ENCODE measurements at places on chromosomes 12 and 14.

DNA sequence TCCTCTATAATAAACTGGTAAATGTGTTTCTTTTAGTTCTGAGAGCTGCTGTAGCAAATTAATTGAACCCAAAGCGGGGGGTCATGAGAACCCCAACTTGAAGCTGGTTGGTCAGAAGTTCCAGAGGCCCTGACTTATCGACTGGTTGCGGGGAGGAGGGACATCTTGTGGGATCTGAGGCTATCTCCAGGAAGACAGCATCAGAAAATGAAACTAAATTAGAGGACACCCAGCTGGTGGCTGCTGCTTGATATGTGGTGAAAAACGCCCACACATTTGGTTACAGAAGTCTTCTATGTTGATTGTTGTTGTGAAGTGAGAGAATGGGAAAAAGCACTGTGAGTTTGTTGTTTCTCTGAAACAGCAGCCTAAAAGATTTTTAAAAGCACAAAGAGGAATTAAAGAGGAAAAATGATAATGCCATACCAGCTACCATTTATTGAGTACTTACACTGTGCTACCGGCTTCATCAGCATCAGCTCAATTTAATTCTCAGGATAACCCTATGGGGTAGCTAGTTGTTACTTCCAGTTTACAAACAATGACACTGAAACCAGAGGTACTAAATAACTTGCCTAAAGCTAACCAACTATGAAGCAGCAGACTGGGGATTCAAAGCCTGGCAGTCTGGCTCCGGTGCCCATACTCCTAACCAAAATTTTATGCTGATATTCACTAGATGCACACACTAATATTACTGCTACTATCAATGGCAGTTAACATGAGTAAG lies 24.3 kb downstream of the DDX24 start:
- no peak for DNase-seq

GRCh38 chr12:65740506-65740872 lies 83.8 kb upstream of the HMGA2 start:
- peak; percentile 27 for DNase-seq

GRCh38 chr12:121253638-121254335 lies 42.7 kb downstream of the CAMKK2 start:
- no peak for DNase-seq

- DNase-seq, result no peak
These were observed 5.7 kb upstream of the CLEC14A start for GRCh38 chr14:38261620-38262019.

- DNase-seq, result no peak
These were observed 13.1 kb downstream of the ARMH4 start for GRCh38 chr14:58138714-58139482.

DNA sequence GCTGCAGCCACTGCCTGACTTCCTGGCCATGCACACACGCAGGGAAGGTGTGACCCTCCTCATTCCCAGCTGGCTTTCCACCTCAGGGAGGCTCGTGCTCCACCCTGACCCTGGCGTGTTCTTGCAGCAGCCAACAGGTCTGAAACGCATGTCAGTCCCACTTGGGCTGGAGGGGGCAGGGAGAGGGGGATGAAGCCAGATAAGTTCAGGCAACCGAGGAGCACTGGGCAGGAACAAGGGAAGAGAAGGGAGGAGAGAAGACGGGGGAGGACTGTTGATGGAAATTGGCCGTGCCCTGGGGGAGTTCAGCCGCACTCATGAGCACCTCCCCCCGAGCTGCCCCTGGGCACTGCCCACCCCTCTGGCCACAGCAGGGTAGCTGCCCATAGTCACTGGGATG lies 182.4 kb upstream of the PRMT8 start:
- DNase-seq, result no peak

DNA sequence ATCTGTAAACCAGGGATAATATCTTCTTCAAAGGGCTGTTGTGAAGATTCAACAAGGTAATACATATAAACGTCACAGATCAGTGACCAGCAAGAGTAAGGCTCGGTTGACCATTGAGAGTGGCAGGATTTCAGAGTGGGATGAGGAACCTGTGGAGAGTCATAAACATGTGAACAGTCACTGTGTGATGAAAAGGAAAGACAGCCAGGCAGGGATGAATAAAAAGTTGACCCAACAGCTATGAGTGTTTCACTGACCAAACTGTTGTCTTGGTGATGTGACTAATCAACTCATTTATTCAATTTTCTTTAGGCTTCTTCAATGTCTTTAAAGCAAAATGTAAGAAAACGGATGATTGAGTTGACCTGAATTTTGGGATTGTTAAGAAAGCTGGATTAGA lies 8.6 kb upstream of the FRMD6 start:
- no peak for DNase-seq

- no peak for DNase-seq
These were observed 18.1 kb downstream of the PPM1H start for GRCh38 chr12:62916632-62917425.

DNA sequence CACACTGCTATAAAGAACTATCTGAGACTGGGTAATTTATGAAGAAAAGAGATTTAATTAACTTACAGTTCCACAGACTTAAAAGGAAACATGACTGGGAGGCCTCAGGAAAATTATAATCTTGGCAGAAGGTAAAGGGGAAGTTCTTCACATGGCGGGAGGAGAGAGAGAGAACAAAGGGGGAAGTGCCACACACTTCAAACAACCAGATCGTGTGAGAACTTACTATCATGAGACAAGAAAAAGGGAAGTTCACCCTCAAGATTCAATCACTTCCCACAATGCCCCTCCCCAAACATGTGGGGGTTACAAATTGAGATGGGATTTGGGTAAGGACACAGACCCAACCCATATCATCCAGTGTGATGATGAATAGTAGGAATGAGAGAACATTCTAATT lies 366.5 kb downstream of the LRFN5 start:
- no peak for DNase-seq

DNA sequence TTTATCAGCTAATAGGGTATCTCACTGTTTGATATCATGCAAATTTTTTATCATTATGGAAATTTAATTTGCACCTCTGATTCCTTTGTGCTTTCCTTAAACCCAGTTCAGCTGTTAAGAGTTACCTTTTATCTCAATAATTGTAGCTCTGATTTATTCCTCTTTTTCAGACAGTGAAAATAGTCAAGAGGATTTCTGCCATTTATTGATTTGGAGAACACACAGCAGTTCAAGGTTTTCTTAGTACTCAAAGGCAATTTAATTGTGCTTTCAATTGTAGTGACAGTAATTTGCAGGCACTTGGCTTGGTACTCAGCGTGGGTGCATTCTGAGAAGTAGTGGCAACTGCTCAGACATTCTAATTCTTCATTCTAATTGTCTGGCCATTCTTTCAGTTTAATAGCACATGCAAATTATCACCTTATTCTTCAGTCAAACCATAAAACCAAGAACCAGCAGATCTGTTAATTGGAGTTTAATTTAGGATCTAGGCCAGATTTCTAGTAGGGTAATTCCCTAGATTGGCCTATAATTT lies 709.3 kb downstream of the RPS29 start:
- DNase-seq, result no peak

GRCh38 chr14:105665247-105665950 lies 139.0 kb downstream of the TMEM121 start:
- no peak for DNase-seq

DNA sequence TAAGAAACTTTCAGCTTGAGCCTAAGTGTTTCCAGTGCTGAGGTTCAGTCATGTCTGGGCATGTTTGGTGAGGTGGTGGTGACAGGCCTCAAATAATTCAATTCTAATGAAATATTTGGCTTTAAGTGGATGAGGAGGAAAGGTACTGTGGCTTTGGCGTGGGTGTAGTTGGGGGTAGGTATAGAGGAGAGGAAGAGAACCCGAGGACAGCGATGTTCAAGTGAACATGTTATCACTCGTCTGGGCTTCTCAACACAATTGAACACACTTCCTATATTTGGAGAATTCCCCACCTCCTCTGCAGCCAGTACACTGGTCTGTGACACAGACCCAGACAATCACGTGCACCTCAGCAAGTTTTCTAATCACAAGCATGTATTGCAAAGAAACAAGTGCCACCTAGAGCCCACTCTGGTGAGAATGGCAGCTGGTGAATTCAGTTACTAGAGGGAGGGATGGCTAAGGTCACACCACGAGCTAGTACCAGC lies 53.0 kb downstream of the IFNG-AS1 start:
- peak; percentile 39 for DNase-seq

GRCh38 chr14:38056270-38056669 lies 151.4 kb upstream of the SSTR1 start:
- peak; percentile 63 for DNase-seq

- DNase-seq, result peak; percentile 32
These were observed 82.1 kb downstream of the CMKLR1 start for GRCh38 chr12:108257004-108257403.

Measured in mesendoderm (in vitro differentiated cells).